ENCODE measurements at places on chromosomes 1 and 21.

DNA sequence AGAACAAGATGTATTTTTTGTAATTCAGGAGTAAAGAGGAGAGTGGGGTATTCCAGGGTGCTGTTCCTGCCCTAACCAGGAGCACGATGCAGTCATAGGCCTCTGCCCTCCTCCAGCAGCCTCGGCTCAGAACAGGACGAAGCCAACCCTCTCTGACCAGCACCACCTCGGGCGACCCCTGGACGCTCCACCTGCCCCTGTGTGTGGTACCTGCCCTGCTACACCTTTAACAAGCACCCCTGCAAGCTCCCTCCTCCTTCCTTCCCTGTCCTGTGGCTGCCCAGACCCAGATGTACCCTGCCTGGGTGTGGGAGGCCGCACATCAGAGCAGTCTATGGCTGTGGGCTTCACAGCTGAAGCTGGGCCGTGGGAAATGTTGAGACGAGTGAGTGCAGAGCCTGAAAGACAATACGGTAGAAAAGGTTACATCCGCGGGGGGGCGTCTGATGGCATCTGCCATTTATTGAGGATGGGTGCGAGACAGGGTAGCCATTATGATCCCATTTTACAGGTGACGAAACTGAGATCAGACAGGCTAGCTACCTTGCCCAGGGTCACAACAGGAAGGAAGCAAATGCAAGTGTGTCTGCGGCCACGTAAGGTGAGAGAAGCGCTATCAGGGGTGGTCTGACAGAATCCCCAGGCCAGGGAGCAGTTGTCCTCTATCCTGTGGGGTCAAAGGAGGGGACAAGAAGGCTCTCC, 4.6 kb downstream of the ERG start:
- no peak for DNase-seq

DNA sequence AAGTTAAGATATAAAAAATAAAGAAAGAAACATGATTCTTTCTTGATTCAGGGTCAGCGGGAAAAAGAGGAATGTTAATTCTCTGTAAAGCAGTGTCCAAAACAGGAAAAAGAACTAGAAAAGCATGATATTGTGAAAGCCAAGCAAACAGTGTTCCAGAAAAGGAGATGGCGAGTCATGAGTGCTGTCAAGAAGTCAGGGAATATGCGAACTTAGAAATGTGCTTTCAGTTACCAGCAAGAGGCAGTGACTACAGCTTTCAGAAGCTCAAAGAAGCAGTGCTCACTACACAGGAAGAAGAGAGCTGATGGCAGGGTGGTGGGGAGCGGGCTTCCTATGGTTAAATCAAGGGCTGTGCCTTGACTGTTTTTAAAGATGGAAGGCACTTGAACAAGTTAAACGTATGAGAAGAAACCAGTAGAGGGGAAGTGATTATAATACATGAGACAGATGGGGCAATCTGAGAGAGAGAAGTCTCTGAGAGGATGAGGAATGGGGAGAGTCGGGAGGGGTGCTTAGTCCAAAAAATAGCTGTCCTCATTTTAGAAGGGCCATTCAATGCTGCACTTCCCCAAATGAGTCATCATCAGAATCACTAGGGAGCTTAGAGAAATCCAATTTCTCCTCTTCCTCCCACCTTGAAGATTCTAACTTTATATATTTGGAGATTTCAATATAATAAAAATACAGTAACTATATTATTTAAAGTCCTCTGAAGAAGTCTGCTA, 90.4 kb downstream of the KCNK1 start:
- no peak for DNase-seq

DNA sequence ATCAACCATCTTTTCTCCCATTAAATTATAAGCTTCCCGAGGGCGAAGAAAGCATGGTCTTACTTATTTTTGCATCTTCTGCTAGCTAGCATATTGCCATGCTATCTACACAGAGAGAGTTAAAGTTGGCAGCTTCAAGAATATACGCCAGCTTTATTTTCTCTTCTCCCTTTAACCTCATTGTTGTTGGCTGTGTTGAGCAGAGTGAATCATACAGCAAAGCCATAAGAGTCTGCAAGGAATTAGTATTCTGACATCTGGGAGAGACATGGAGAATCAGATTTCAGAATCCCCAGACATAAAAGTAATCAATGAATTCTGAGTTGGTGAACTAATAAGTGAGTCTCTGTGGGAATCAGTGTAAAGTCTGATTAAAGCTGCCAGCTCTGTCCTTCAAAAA, 649.6 kb upstream of the PTBP2 start:
- peak; percentile 5 for DNase-seq

GRCh38 chr21:42220138-42220701, 1.3 kb downstream of the ABCG1 start:
- DNase-seq, result peak; percentile 46

DNA sequence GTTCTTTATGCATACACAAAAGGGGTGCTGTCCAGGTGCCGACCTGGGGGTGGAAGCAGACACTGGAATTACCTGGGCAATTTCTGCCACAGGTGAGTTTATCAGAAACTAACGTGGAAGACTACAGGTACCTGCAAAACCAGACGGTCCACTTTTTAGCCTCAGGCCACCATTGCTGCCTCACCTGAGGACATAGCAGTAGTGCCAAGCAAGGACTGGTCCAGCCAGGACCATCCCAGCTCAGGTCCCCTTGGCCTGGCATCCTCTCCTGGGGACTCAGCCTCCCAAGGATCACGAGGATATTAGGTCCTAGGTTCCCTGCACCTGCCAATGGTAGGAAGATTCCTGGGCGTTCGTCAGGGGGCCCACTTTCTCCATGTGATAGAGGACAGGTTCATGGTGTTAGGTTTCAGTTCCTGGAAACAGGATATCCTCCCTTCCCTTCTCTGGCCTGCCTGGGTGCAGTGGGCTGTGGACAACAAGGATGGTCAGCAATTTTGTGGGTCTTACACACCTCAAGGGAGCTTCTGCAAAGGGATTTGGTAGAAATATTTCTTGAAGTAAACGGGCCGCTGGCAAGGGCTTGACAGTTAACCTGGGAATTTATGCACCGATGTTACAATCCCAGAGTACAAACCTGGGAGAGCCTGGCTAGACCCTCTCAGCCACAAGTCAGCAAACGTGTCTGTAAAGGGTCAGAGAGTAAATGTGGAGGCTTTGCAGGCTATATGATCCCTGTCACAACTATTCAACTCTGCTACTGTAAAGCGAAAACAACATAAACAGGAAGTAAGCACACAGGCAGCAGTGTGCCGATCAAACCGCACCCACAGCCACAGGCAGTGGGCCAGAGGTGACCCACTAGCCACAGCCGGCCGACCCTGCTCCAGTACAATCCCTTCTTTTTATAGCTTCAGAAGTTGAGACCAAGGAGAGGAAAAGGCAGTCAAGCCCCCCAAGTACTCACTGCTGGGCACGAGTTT, 71.4 kb upstream of the RAB4A start:
- DNase-seq, result no peak

GRCh38 chr1:27037518-27037917, 24.9 kb upstream of the TENT5B start:
- DNase-seq, result no peak

GRCh38 chr1:43436371-43436770, 17.4 kb downstream of the HYI start:
- DNase-seq, result peak; percentile 26

- DNase-seq, result no peak
Measured at GRCh38 chr1:3009021-3009420, 12.2 kb upstream of the ACTRT2 start.

DNA sequence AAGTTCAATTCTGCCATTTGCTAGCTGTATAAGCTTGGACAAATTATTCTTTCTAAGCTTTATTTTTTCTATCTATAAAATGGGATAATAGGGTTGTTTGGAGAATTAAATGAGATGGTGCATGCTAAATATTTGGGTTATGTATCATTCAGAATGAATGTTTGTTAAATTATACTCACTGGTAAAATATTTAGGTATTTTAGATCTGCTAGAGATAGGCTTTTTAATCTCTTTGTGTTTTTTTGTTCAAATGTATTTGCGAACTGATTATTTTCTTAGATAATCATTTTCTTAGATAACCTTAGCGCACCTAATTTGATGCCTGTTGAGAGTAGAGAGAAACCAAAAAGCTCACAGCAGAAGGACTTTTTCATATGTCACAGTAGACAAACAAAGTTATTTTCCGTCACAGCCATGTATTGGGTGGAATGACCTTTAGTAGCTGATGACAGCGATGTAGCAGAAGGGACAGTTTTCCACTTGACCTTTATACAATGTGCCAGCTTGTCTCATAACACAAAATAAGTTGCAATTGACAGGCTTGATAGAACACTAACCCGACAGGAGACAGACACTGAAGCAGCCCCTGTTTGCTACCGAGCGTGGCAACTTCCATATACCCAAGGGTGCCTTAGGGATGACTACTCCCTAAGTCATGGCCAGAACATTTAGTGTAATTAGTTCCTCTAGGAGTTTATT, 93.0 kb downstream of the DISC1 start:
- DNase-seq, result no peak

GRCh38 chr1:63746129-63746864, 27.5 kb upstream of the ROR1 start:
- peak; percentile 97 for DNase-seq

DNA sequence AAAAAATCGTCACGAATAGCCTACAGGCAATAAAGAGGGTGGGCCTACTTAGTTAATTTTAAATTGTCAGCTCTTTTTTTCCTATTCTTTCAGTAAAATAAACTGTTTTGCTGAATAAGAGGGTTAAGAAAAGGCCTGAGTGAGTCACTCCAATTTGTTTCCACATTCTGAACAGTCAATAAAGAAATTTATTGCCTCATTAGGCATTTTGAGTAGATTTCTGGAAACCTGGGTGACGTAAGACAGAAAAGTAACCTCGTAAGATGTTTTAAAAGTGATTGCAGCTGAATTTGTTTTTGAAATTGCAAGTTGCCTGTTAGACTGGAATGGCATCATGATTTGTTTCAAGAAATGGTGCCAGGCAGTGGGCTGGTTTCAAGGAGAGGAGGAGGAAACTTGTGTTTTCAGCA, 439.3 kb downstream of the USP25 start:
- DNase-seq, result no peak

GRCh38 chr1:213295860-213296259, 244.8 kb downstream of the RPS6KC1 start:
- DNase-seq, result no peak

- DNase-seq, result no peak
Measured at GRCh38 chr21:34690793-34691175, 22.0 kb downstream of the CLIC6 start.

DNA sequence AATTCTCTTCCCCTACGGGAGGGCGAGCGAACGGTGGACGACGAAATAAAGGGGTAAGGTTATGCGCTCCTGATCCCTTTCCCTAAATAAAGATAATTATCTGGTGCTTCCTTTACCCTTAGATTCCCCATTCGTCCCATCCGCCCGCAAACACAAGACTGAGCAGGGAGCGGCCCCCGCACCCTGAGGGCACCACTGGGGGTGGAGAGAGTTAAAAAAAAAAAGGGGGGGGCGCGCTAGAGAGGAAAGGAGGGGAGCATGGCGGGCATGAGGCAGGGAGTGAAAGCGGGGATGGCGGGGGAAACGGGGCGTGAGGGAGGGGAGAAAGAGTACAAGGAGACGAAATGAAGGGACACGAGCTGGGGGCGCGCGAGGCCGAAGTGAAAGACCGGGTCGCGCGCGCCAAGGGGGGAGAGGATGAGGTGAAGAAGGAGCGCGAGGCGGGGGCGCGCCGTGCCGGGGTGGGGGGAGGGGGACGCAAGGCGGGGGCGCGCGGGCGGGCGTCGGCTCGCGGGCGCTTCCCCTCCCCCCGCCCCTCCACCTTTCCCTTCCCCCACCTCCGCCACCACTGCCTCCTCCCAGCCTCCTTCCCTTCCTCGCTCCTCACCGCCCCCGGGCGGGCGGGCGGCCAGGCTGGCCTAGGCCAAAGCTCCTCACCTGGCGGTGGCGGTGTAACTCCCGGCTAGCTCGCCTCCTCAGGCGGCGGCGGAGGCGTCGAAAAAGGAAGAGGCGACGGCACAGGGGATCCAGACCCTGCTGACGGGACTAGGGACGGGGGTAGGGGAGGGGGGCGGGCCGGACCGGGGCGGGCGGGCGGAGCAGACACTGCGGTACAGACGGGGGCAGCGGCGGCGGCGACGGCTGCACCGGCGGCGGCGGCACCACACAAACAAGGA, 448 bp downstream of the GATAD2B start:
- peak; percentile 22 for DNase-seq

GRCh38 chr1:101200513-101200912, 36.3 kb upstream of the S1PR1 start:
- DNase-seq, result peak; percentile 93

- DNase-seq, result peak; percentile 33
Measured at GRCh38 chr1:205630241-205630640, 1.6 kb downstream of the ELK4 start.

DNA sequence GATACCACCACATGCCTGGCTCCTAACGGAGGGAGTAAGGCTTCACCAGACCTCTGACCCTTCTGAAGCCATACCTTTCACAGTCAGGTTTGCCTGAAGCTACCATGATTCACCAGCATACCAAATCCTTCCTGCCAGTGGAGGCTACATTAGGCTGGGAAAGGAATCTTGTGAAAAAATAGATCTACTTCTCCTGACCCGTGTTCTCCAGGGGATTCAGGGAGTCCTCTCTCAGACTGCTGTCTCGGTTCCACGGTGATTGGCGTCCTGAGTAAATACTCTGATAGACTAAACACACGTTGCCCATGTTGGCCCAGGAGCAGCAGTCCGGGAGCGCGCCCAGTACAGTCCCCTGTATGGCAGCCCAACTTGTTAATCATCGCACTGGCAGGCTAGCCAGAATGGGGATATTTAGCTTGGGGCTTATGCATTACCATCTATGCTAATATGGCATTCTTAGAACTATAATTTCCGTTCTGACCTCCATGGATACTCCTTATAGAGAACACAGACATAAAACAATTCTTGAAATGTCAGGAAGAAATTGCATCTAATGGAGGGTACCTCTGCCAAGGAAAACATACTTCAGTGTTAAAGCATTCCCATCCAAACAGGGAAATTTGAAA, 173.2 kb downstream of the ROR1 start:
- peak; percentile 82 for DNase-seq

DNA sequence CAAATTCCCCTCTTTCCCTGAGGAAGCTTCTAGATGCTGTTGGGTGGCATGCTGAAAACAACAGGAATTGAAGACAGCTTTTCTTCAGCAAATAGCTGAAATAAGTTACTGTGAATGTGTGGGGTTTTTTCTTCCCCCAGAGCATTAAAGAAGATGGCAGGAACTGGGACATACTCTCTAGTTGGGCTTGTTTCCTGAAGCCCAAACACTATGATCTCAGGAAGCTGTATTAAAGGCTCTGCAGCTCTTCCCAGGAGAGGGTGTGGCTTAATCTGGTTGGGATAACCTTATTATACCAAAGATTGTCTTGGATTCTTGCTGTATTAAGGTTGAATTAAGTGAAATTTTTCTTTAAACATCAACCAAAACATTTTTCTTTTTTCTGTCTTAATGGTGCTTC, 64.9 kb upstream of the LMO4 start:
- no peak for DNase-seq

DNA sequence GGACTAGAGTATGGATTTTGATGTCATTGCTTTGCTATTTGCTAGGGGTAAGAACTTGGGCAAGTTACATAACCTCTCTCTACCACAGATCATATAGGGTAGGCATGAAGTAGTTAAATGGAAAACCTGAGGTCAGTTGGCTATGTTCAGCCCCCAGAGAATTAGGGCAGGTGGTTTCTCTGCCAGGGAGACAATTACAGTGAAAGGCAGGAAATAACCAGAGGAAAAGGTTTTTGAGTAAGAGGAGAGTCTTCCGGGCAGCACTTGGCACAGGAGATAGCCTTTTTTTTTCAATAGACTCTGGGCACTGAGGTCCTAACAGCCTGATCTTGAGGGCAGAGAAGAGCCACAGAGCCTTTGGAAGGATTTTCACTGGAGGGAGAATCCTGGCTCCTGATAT, 16.7 kb upstream of the SERBP1 start:
- DNase-seq, result no peak

Data from fibroblast of skin of back (primary cell).